ENCODE measurements at places on chromosomes 6 and 20. TPM values are rescaled to one million over a fixed set of nuclear protein-coding genes. Genes with fewer than 3 reads are reported as not detected.

EEF1A2 gene
- total RNA-seq, result not detected

SLC22A16 gene
- 0.36 TPM for total RNA-seq

RHAG gene
- total RNA-seq, result not detected

RNF5 gene
- total RNA-seq, result 32.9 TPM

RAD21L1 gene
- not detected for total RNA-seq

DPPA5 gene
- not detected for total RNA-seq

SLC22A2 gene
- under 0.01 TPM for total RNA-seq

SOBP gene
- 12.1 TPM for total RNA-seq

CST2 gene
- total RNA-seq, result not detected

MYBL2 gene
- total RNA-seq, result 1.8 TPM

HM13 gene
- total RNA-seq, result 85.8 TPM

C6orf118 gene
- total RNA-seq, result not detected

C20orf173 gene
- total RNA-seq, result not detected

PLAGL2 gene
- total RNA-seq, result 2.7 TPM

CGA gene
- not detected for total RNA-seq

NKAIN4 gene
- not detected for total RNA-seq

ADGB gene
- total RNA-seq, result not detected
